Stimulated activated naive CD4-positive, alpha-beta T cell (primary cell): ENCODE measurements at places on chromosomes 11 and 22.

DNA sequence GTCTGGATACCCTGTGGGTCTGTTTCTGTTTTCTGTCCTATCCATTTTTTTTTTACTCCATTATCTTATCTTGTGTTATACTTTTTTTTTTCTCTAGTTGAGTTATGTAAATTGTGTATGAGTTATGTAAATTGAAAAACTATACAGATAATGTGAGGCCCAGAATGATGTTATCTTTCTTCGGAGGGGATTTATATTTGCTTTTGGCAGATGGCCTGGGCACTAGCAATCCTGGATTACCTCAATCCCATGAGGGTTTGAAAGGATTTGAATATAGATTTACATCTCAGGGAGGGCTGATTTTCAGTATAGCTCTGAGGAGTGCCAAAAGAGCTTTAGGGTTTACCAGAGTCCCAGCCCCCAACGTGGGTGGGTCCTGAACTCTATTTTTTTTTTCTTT is 71.0 kb downstream of the CSTPP1 start:
- DNase-seq, result no peak

- DNase-seq, result no peak
These were observed 49.7 kb upstream of the PRODH start for GRCh38 chr22:18985780-18986179.

DNA sequence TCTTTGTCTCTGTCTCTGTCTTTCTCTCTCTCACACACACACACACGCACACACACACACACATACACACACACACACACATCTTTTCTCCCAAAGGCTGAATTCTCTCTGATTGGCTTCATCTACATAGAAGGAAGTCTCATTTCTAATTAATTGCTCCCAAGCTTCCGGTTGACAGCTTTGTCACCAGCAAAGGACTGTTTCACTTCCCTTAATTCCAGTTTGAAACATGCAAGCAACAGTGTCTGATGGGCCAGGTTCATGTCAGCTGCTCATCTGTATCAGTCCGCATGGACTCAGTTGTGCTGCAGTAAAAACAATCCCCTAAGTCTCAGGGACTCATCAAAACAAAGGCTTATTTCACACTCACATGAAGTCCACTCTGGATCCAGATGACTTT is 16.2 kb upstream of the PVALB start:
- no peak for DNase-seq

DNA sequence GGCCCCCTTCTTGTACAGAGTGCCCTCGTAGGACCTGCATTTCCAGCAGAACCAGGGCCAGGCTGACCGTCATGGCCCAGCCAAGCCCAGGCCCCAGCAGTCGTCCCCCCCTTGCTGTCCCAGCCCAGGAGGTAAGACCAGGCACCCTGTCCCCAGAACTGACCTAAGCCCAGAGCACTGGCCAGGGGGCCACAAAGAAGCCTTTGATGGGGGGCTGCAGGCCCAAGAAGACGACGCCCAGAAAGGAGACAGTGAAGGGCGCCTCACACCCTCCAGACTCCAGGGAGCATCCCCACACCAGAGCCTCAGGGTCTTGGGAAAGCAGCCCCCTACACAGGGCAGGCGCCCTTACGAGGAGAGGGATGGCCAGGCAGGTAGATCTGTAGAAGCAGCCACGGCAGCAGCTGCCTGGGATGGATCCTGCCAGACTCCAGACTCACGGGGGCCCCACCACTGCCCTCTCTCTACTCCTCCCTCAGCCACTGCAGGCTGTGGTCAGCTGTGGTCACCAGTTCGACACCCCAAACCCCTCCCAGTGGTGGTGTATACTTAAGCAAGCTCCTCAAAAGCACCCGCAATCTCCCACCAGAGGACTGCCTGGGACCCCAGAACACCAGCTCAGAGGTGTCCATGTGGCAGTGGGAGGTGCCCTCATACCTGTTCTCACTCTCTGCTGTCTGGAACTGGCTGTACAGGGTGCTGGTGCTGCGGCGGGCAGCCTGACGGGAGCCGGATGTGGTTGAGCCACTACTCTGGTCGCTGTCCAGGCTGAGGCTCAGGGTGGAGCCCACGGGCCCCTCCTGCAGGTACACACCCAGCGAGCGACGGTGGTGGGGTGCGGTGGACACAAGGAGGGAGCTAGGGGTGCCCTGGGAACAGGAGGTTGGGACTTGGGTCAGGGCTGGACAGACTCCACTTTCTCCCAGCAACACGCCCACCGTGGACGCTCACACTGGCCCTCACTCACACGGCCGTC is 27.0 kb downstream of the SBF1 start:
- no peak for DNase-seq

- no peak for DNase-seq
These were observed 161.8 kb downstream of the CASP12 start for GRCh38 chr11:104736502-104736901.

DNA sequence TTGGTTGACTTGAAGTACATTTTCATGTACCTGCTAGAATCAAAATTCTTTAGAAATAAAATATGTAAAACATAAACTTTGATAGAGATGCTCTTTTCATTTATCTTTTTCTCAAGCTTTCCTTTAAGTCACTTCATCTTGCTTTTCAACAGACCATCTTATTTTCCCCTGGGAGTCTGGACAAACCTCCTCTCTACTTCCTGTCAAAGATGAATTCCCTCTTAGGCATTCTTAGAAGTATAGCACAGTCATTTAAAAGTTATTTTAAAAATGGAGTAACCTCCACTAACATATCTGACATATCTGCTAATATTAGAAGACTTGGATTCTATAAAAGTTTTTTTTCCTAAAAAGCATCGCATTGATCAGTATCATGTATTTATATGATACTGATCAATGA is 84.8 kb upstream of the PAX6 start:
- DNase-seq, result no peak

DNA sequence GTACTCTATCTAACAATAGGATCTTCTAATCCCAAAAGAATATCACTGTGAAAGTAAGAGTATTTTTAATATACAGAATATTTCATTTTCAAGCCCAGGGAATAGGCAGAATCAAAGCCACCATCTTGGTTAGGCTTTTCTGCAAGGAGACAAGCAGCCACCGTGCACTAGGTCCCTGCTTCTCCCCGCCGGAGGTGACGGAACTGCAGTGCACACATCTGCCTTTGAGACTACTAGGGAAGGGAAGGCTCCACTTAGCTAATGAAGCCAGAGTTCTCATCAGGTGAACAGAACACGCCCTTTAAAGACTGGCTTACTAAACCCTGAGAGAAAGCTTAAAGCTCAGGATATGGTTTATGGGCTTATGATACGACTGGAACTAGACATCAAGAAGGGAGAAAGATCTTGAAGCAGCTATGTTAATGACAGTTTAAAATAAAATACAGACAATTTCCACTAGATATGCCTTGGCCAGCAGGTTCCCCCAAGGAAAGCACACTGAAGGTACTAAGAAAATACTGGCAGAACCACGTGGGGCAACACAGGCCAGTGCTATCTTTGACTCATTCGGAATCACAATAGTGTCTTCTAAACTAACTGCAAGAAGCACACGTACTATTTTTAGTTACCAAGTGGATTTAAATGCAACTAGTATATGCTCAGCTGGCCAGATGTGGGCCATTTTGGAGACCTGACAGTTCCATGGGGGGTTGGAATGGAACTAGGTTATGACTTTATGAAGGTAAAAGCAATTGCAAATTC is 127.4 kb upstream of the LMO1 start:
- no peak for DNase-seq

GRCh38 chr11:26011474-26011873 is 320.5 kb upstream of the ANO3 start:
- DNase-seq, result no peak
